ENCODE measurements at places on chromosomes 1 and 21.

- DNase-seq, result no peak
These were observed 1.3 kb downstream of the KMO start for GRCh38 chr1:241533326-241534115.

DNA sequence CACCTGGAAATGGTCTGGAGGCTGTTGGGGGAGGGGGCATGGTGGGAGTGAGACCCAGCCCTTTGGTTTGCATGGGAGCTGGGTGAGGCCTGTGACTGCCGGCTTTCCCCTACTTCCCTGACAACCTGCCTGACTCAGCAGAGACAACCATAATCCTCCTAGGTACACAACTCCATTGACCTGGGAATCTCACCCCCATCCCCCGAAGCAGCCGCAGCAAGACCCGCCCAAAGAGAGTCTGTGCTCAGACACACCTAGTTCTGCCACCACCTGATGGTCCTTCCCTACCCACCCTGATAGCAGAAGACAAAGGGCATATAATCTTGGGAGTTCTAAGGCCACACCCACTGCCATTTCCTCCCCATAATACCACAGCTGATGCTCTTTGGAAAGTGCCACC lies 168.6 kb downstream of the GIPC2 start:
- no peak for DNase-seq

DNA sequence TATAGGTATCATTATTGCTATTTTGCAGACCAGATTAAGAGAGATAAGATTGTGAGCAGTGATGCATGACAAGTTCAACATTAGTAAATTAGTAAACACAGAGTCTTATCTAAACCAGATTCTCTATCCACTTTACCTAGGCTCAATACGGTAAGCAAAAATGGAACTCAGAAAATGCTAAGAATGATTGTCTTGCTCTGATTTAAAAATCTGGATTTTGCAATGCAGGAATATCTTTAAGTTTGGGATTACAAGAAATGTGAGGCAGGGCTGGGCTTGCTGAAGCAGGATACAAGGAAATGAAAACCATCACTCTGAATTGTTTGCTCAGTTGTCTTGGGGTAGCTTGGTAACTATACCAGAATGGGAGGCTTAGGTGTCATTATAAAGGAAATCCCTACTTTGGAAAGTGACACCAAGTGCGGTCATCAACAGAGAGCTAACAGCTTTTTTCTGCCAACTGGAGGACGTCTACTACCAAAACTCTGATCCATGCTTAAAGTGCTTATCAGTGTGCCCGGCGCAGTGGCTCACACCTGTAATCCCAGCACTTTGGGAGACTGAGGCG lies 332.7 kb upstream of the RUNX1 start:
- DNase-seq, result no peak

GRCh38 chr1:34213956-34214355 lies 37.2 kb downstream of the C1orf94 start:
- no peak for DNase-seq

- no peak for DNase-seq
These were observed 221.7 kb downstream of the COL11A1 start for GRCh38 chr1:102886638-102887037.

GRCh38 chr1:150034336-150034735 lies 23.8 kb upstream of the OTUD7B start:
- no peak for DNase-seq

- no peak for DNase-seq
These were observed 54.7 kb downstream of the NEGR1 start for GRCh38 chr1:72227667-72228066.

DNA sequence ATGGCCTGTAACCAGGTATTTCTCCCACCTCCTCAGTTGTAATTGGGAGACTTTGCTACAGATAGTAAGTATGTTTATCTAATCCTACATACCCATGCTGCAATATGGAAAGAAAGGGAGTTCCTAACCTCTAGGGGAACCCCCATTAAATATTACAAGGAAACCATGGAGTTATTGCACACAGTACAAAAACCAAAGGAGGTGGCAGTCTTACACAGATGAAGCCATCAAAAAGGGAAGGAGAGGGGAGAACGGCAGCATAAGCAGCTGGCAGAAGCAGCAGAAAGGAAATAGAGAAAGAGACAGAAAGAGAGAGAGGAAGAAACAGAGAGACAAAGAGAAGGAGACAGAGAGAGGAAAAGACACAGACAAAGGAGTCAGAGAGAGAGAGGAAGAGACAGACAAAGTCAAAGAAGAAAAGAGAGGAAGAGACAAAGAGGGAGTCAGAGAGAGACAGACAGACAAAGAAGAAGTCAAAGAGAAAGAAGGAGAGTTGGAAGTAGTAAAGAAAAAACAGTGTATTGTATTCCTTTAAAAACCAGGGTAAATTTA lies 142.9 kb downstream of the FASLG start:
- no peak for DNase-seq

DNA sequence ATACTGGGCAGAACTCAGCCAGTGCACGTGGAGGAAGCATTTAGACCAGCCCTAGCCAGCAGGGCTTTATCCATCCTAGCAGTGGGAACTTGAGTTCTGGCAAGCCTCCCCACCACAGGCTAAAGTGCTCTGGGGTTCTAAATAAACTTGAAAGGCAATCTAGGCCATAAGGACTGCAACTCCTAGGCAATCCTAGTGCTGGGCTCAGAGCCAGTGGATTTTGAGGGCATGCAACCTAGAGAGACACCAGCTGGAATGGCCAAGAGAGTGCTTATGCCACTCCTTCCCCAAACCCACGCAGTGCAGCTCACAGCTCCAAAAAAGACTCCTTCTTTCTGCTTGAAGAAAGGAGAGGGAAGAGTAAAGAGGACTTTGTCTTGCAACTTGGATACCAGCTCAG lies 70.5 kb upstream of the APOBEC4 start:
- no peak for DNase-seq

- no peak for DNase-seq
These were observed 207.8 kb downstream of the SLC45A1 start for GRCh38 chr1:8525558-8526275.

Data from hematopoietic multipotent progenitor cell treated with erythropoietin and hydrocortisone succinate and interleukin-3 and kit ligand, for 15 days (in vitro differentiated cells).